Cardiac muscle cell (in vitro differentiated cells and primary cell): ENCODE measurements at places on chromosomes 11 and 22.

DNA sequence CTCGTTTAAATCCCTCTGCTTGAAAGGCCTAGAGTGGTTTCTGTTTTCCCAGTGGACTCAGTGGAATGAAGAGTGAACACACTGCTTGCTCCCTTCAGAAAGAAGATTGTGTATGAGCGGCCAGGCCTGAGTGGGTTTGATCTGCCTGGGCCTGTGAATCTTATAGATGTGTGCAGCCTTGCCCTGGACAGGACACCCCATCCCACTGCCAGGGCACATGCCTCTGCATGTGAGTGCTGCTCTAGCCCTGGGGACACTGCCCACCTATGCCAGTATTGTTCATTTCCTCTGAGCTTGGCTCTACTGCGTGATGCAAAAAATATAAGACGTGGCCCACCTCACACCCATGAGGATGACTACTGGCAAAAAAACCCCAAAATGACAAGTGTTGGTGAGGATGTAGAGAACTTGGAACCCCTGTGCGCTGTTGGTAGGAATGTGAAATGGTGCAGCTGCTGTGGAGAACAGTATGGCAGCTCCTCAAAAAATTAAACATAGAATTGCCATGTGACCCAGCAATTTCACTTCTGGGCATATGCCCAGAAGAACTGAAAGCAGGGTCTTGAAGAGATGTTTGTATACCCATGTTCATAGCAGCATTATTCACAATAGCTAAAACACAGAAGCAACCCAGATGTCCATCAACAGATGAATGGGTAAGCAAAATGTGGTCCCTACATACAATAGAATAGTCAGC, 27.3 kb upstream of the NECTIN1 start:
- DNase-seq: no peak

GRCh38 chr11:126328444-126328843, 24.6 kb downstream of the DCPS start:
- no peak for DNase-seq

DNA sequence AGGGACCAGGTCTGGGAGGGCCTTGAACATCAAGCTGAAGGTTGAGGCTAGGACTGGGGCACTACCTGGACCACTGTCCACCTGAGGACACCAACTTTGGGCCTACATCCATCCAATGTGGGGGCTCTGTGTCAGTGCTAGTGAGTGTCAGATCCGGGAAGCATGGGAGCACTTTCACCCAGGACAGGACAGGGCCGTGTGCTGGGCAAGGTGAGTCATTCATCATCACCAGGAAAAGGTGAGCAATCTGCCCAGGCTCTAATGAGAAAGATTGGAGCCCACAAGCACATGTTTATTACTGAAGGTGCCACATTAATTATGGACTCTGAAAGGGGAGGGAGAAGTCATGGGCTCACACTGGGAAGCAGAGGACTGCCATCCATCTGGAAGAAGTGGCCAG, 39.7 kb upstream of the DRD2 start:
- DNase-seq: no peak

- DNase-seq: no peak
Observed at GRCh38 chr11:1738380-1738779, 12.0 kb downstream of the IFITM10 start.

GRCh38 chr22:43077121-43077877, 11.9 kb downstream of the TTLL1 start:
- DNase-seq: no peak

DNA sequence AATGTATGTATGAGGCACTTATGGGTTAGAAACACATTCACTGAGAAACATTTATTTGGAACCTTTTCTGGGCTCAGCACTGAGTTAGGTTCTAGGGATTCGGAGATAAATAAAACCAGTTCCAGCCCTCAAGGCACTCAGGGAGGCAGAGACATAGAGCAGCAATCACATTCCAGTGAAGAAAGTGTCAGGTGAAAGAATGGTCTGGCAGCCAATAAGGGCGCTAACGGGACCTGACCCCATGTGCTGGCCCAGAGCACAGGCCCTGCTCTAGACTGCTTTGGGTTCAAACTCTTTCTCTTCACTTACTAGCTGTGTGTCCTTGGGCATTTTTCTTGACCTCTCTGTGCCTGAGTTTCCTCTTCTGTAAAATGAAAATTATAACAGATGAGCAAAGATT, 146.0 kb upstream of the SYT13 start:
- no peak for DNase-seq
